ENCODE measurements at places on chromosomes 2 and 18.

GRCh38 chr18:47968006-47968676 lies 37.7 kb upstream of the SMAD2 start:
- no peak for DNase-seq

GRCh38 chr2:60480089-60480773 lies 73.2 kb downstream of the BCL11A start:
- no peak for DNase-seq

DNA sequence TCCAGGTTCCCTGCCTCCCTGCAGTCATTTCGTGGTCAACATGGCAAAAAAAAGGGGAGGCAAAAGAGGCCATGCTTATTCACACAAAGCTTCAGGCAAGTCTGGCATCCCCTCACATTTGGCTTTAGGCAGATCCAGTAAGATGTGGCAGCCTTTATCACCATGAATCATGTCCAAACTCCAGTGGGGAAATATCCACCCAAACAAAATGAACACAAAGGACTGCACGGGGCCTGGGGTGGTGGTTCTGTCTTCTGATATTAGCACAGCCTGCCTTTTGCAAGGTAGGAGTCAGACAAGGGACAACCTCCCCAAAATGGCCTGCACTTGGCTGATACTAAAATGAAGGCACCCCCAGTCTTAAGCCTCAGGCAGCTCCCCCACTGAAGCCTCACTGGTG lies 129.9 kb downstream of the ZBTB7C start:
- no peak for DNase-seq

GRCh38 chr2:96823198-96823597 lies 7.1 kb downstream of the CNNM3 start:
- no peak for DNase-seq

DNA sequence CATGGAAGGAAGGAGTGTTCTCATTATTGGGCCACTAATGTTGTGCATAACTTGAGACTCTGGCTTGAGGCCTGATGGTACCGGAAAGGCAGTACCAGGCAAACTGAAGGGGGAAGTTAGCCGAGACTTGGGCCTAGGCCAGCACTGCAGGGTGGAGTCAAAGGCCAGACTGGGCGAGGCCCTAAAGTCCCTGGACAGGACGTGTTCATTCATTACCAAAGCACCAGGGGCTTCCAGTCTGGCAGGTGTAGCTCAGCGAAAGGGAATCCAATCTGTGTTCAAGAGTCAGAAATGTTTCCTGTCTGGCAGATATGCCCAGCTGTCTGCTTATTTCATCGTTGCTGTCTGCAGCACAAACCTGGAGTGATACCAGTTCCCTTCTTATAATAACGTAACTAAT lies 4.7 kb upstream of the ITSN2 start:
- no peak for DNase-seq

DNA sequence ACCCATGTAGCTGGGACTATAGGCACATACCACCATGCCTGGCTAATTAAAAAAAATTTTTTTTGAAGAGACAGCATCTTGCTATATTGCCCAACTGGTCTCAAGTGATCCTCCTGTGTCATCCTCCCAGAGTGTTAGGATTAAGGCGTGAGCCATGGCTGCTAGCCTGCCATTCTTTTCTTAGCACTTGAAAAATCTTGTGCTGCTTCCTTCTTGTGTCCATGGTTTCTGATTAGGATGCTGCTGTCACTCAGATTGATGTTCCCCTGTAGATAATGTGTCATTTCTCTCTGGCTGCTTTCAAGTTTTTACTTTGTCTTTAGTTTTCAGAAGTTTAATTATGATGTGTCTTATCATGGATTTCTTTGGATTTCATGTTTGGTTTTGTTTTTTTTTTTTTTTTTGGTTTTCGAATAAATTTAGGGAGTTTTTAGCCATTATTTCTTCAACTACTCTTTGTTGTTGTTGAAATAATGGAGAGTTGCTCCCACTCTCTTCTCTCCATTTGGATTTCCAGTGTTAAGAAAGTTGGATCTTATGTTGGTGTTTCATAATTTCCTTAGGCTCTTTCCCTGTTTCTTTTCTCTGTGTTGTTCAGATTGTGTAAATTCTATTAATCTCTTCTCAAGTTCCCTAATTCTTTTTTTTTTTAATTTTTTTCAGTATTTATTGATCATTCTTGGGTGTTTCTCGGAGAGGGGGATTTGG lies 2.5 kb downstream of the ATP9B start:
- no peak for DNase-seq

DNA sequence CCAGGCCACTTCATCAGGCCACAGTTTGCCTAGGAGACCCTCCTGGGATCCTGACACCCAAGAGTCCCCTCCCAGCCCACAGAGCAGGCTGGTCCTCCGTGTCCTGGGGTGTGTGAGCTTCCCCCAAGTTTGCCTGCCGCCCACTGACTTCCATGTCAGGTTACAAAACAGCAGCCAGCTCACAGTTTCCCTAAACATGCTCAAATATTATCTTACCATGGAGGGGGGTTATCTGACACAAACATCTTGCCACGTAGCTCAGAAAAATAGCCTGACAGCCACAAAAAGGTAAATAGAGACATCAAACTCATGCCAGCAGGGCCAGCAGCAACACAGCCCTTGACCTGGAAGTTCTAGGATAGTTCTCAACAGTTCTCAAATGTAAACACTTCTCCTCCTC lies 346.5 kb downstream of the TNS1 start:
- DNase-seq, result no peak

DNA sequence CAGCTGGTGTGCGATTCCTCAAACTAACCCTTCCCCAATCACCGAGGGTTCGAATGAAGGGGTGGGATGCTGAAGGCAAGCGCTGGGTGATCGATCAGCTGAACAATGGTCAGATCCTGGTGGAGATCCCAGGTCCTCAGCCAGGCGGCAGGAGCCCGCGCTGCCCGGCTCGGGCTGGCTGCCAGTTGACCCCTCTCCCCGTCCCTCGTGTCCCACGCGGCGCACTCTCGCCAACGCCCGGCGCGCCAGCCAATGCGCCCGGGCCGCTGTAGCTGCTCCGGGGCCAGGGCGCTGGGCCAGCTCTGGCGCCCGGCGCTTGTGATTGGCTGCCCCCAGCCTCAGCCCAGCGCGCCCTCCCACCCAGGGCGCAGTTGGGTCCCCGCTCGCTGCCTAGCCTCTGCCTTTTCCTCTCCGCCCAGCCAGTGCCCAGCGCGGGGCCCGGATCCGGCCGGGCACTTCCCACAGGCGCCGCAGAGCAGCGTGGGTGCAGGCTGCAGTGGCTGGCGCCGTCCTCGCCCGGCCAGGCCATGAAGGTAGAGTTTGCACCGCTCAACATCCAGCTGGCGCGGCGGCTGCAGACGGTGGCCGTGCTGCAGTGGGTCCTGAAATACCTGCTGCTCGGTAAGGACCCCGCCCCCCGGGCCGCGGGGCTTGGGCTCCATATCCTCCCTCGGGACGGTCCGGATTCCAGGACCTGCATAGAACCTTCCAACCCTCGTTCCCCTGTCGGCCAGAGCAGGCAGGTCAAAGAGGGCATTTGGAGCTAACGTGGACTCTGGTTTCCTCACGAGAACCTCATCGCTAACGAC lies at the start of gene MOGAT1:
MOGAT1 (plus strand) TSS at position 400 of the 809 bp plus-strand sequence; CDS start at position 528, 128 bp downstream.
- no peak for DNase-seq

- DNase-seq, result no peak
These were observed 1363.6 kb upstream of the CDH2 start for GRCh38 chr18:29540548-29540947.

- DNase-seq, result no peak
These were observed 427.9 kb downstream of the GALR1 start for GRCh38 chr18:77677536-77677935.

GRCh38 chr2:239035361-239035814 lies 187.5 kb downstream of the TWIST2 start:
- DNase-seq, result peak; percentile 46

GRCh38 chr2:17667898-17668297 lies 85.7 kb downstream of the SMC6 start:
- DNase-seq, result no peak

GRCh38 chr2:3968736-3969135 lies 265.4 kb downstream of the DCDC2C start:
- no peak for DNase-seq

- DNase-seq, result no peak
These were observed 112.0 kb downstream of the PTPN4 start for GRCh38 chr2:119871725-119872124.

DNA sequence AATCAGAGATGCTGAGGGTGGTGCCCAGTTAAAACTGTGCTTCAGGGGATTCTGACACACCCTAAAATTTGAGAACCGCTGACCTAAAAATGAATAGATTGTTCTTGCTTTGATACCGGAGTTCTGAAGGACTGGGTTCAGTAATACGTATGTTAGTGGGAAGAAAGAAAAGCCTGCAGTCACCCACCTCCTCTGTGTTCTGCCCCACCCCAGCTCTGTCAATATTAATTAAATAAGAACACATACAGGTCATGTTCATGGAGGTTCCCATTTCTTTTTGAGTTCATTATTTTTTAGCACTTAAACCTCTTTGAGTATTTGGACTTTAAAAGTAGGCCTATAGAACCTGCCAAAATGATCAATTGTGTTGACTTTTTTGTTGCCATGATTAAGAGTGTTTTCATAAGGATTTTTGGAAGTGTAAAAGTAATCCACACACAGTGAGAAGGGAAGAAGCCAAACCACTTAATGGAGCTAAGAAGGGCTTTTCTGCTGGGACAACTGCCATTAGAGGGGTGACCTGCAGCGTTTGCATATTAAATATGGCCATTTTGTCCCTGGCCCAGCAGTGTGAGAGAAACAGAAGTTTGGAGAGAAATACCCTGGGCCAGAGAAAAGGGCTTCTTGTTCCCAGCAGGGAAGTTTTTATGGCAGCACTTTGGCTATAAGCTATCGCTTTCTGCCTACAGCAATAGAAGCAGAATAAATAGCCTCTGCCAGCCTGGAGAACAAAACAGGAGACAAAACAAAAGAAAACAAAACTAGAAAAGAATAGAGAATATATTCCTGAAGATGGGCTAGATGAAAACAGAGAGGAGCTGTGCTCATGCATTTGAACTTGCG lies 80.7 kb upstream of the RNF152 start:
- no peak for DNase-seq

- no peak for DNase-seq
These were observed 45.7 kb downstream of the FAM210A start for GRCh38 chr18:13680612-13681011.

GRCh38 chr18:6721755-6722154 lies 7.8 kb upstream of the ARHGAP28 start:
- DNase-seq, result no peak

- no peak for DNase-seq
These were observed 70.9 kb downstream of the TCF4 start for GRCh38 chr18:55517055-55517454.

DNA sequence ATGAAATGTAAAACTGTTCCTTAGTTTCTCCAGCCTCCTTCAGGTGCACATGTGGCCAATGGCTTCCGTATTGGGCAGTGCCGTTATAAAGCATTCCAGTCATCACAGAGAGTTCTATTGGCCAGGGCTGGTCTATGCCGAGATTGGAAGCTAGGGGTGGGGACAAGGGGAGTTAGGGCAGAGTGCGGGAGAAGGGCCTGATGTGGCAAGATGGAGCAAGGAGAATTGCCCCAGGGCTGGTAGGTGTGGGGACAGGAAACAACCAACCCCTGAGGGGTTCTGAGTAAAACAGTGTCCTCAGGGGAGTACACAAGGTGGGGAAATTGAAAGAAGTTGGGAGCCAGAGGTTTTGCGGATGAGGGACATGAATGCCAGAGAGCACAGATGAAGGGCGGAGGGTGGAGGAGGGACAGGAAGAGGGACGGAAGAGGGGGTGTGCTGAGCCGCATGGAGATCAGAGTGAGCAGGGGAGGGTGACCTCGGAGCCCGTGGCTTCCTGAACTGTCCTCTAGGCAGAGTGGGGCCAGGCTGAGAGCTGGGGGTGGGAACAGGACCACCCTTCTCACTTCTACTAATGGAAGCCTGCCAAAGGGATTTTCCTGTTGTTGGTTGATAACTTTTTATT lies 9.1 kb upstream of the ATP6V1C2 start:
- DNase-seq, result no peak

DNA sequence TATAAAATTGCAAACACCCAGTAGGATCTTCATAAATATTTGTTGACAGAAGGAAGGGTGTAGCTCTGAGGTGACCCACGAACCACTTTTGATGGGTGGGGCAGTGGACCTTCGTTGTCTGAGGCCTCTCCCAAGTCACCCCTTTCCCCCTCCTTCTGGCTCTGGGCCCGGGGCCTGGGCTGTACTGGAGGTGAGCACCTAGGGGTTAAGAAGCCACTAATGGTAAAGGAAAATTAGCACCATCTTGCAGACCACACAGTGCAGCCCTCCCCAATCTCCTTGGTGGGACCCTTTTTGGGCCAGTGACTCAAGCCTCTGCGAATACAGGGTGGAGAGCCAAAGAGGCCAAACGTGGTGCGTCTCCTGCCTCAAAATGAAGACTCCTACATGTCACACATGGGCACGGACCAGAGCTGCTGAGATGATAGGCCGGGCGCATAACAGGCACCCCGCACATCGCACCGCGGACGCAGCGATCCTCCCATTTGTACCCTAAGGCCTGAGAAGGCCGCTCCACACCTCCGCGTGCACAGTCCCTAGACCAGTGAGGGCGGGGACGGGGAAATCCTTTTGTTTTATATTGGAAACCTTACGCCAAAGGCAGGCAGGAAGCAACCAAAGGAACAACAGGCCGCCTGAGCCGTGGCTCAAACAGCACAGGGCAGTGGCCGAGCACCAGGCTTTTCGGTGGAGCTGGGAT lies 31.9 kb upstream of the ATP6V1B1 start:
- no peak for DNase-seq

GRCh38 chr2:220660277-220661145 lies 911.6 kb downstream of the EPHA4 start:
- DNase-seq, result no peak

GRCh38 chr2:56379066-56379465 lies 195.3 kb downstream of the CCDC85A start:
- DNase-seq, result no peak

- DNase-seq, result no peak
These were observed 251.3 kb upstream of the PXDN start for GRCh38 chr2:1995584-1995983.

DNA sequence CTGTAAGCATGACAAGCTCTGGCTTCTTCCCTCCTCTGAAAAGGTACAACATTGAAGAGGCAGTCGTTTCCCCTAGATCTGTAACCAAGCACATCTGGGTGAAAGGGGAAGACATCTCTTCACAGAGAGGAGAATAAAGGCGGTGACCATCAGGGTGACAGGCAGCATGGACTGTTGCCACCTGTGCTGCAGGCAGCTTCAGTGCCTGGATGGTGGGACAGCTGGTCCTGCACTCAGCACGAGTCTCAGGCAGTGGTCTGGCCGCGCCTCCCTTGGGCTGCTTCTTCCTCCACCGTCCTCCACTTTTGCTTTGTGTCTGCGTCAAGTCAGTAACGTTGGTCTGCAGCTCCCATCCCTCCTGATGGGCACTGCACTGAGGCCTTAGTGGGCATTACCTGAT lies 264.4 kb downstream of the NEDD4L start:
- no peak for DNase-seq

DNA sequence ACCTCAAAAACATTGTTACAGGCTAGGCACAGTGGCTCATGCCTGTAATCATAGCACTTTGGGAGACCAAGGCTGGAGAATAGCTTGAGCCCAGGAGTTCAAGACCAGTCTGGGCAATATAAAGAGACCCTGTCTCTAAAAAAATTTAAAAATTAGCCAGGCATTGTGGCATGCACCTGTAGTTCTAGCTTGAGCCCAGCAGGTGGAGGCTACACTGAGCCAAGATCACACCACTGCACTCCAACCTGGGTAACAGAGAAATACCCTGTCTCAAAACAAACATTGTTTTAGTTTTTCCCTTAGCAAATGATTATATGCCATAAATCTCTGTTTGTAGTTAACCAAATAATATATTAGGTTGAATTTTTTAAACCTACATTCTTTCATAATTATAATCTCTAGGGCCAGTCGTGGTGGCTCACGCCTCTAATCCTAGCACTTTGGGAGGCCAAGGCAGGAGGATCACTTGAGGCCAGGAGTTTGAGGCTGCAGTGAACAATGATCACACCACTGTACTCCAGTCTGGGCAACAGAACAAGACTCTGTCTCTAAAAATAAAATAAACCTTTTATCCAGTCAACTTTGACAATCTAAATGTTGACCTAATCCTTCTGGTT lies 13.3 kb upstream of the CYP20A1 start:
- no peak for DNase-seq
